Mesenteric fat pad (tissue), 1 donor: ENCODE measurements at places on chromosomes 3 and 15. TPM values are rescaled to one million over a fixed set of nuclear protein-coding genes. Genes with fewer than 3 reads are reported as not detected.

- no peak for DNase-seq
These were observed 298.1 kb upstream of the THBS1 start for GRCh38 chr15:39282663-39283208.

DNA sequence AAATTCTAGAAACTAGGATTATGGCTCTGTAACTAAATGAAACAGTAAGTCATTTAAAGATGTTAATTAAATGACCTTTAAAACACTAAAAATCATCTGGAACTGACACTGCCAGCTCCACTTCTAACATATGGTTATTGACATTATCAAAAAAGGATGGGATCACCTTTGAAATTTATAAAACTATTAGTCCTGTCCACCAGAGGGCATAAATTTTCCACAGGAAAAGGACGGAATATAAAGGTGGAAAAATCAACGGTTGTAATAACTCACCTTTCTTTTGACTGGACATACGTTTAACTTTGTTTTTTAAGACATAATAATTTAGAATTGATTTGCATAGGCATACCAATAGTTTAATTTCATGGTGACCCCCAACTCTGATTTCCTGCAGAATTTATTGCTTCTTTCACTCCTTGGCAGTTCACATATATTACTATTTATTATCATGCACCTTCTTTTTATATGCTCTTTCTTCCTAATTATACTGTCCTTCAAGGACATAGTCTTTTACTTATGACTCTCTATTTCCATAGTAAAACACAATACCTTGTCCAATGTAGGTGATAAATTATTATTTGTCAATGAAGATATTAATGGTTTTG lies 345.7 kb downstream of the CADM2 start:
- no peak for DNase-seq

- no peak for DNase-seq
These were observed 110.2 kb downstream of the NR1I2 start for GRCh38 chr3:119891944-119892721.

DNA sequence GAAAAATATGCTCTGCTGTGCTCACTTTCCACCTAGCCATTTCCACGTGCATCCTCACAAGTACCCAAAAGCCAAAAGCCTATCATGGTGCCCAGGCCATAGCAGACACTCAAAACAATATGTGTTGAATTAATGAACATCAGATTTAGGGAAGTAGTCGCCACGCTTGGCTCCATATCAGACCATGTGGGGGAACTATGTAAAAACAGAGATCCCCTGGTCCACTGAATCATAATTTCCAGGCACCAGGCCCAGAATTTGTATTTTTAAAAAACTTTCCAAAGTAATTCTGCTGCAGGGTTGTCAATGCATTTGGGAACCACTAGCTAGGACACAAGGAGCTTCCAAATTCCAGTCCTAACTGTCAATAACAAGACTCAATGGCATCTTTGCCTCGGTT lies 77.3 kb downstream of the CNTN3 start:
- no peak for DNase-seq

The MAP1A gene
- 13.8 TPM for total RNA-seq

The ITPKA gene
- total RNA-seq: 0.16 TPM

The GREM1 gene
- 435 TPM for total RNA-seq

DNA sequence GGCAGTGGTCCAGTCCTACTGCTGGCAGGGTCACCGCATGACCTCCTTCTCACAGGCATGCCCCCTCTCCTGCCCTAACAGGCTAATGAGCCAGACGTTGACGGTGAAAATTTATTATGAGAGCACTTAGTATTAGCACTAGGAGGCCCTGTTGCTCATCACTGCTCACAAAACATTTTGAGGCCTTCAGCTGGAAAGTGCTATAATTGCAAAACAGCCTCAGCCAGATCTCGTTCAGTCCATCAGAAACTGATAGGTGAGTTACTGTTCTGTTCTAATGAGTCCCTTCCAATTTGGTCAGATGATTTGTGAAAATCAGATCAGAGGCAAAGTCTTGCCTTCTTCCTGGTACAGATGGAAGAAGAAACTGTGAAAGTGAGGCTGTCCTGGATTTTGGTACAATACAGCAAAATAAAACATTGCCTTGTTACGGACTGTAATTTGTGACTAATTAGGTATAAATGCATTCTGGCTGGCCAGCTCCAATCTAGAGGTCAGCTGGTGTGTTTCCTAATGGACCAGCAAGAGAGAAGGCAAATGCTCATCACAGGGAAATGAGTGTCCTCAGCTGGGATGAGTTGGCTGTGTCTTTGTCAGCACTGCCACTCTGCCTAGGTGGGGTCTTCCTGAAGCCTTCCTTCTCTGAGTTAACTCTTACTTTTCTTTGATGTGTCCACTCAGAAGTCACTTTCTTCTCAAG lies 316.8 kb downstream of the CHST2 start:
- no peak for DNase-seq

The LSAMP gene
- 1.7 TPM for total RNA-seq

- no peak for DNase-seq
These were observed 41.5 kb downstream of the TBC1D2B start for GRCh38 chr15:78035861-78036476.

GRCh38 chr3:63202529-63202928 lies 75.6 kb upstream of the SYNPR start:
- DNase-seq: no peak

DNA sequence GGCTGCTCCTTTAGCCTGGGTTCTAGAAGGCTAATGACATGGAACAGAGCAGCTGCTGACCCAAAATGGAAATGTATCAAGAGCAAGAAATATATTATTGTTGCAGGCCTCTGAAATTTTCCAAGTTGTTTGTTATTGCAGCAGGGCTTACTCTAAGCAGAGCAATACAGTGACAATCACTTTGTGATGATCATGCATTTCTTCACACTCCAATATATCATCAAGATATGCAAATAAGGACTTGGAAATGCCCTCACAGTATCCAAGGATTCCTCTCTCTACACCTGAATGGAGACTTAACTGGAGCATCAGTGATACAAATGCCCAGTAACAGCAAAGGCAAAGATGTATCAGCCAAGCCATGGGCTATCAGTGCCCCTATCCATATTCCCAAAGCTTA lies 89.6 kb downstream of the PDZRN3 start:
- no peak for DNase-seq

DNA sequence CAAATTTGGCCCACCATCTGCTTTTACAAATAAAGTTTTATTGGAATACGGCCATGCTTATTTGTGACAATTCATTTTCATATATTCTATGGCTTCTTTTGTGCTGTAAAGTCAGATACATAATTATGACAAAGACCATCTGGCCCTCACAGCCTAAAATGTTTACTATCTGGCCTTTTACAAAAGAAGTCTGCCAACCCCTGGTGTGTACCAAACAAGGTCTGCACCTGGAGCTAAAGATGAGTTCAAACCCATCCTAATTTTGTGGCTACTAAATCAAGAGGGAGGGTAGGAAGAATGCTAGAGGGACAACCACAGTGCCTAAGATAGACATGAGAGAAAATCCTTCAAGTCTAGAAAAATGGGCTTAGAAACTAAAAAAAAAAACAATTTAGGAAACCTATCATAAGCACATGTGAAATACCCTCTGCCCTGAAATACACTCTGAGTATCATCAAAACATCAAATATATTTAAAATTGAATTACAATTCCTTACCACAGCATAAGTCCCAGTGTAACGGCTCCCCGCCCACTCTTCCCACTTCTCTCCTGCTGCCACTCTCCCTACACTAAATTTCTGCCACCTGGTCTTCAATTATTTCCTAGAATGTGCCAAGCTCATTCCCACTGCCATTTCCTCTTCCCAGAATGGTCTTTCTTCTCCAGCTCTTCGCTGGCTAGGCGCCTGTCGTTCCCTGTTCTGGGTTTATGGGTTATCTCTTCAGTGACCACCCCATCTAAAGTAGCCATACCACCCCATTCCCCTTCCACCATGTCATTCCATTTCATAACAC lies 950.7 kb upstream of the CFAP20DC start:
- no peak for DNase-seq

DNA sequence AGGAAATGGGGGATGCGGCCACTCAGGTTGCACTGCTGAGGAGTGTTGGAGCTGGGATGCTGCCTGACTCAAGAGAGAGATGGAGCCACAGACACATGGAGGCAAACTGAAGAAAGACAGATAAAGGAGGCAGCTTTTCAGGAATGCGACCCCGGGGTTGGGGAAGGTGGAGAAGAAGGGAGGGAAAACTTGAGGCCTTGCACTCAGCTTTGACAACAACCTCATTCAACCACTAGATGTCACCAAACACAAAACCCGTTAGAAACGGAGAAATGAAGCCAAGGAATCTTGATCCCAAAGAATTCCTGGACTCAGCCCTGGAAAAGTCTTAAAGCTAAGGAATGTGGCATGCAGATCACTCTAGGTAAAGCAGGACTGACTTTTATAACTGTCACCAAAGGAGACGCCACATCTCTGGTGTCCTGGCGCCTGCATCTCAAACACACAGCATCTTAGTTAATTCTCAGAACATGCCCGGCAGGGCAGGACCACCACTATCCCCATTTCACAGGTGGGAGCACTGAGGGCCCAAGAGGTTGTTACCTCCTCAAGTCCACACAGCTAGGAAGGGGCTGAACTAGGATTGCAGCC lies 59.6 kb upstream of the LMCD1 start:
- no peak for DNase-seq

The STARD5 gene
- 3.3 TPM for total RNA-seq

DNA sequence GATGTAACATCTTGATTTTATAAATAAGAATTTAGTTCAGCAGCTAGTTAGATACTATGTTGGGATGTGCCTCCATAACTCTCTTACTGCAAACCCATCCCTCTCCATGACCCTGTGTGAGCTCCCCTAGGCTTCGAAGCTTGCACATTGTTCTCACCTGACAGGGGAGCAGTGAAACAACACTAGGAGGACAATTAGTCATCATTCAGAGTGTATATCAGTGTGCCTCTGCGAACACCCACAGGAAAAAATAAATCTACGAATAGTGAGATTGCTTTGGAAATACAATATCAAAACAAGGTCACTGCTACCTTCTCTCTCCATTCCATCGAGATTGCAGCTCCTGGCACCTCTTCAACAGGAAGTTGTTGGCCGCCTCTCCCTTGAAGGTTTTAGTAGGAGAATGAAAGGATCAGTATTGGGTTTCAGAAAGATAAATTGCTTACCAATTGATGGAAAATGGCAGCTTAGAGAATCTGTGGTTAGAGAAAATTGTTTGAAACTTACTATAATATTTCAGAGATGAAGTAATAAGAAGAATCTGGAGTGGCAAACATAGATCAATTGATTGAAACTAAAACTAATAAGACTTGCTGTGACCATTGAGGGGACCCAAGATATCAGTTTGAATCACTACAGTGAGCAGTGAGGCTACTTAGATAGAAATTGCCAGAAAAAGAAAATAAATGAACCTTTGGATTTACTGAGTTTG lies 103.2 kb downstream of the CHL1 start:
- DNase-seq: no peak

GRCh38 chr3:101886626-101887025 lies 37.3 kb downstream of the NFKBIZ start:
- DNase-seq: no peak
